Fibroblast of lung (primary cell): ENCODE measurements at places on chromosomes 4 and X. TPM values are rescaled to one million over a fixed set of nuclear protein-coding genes. Genes with fewer than 3 reads are reported as not detected.

Gene TCEAL2
- not detected in 2 replicates for polyA plus RNA-seq

Gene PPARGC1A
- polyA plus RNA-seq = 0.56 and 1.3 TPM in 2 replicates

Gene TCEAL6
- not detected in 2 replicates for polyA plus RNA-seq

Gene PIM2
- polyA plus RNA-seq = 3.7 and 5.0 TPM in 2 replicates

Gene ANKRD50
- 11.4 and 17.2 TPM in 2 replicates for polyA plus RNA-seq

Gene ADH7
- polyA plus RNA-seq = not detected in 2 replicates

Gene LAMTOR3
- 68.1 and 95.5 TPM in 2 replicates for polyA plus RNA-seq

Gene CXorf51A
- polyA plus RNA-seq = not detected in 2 replicates

Gene GSX2
- 0.05 and 0.15 TPM in 2 replicates for polyA plus RNA-seq

Gene NLRP2B
- not detected in 2 replicates for polyA plus RNA-seq

Gene SH3D19
- 41.3 and 53.0 TPM in 2 replicates for polyA plus RNA-seq

Gene PABPC1L2A
- polyA plus RNA-seq = not detected in 2 replicates

Gene HGFAC
- polyA plus RNA-seq = not detected in 2 replicates

Gene ZDHHC9
- polyA plus RNA-seq = 38.2 and 38.4 TPM in 2 replicates

Gene GAGE12F
- not detected in 2 replicates for polyA plus RNA-seq

Gene CPZ
- polyA plus RNA-seq = 1.0 and 24.4 TPM in 2 replicates

Gene EFHC2
- 0.64 and 1.1 TPM in 2 replicates for polyA plus RNA-seq

Gene LPAR4
- polyA plus RNA-seq = 0.19 and 0.28 TPM in 2 replicates

Gene CD38
- polyA plus RNA-seq = 0.02 TPM in 1 of 2 replicates, not detected in the other

Gene CENPVL2
- not detected in 2 replicates for polyA plus RNA-seq

Gene RTL3
- 0.38 and 0.40 TPM in 2 replicates for polyA plus RNA-seq

Gene VSIG4
- not detected in 2 replicates for polyA plus RNA-seq
